ENCODE measurements at places on chromosomes 3 and 15.

DNA sequence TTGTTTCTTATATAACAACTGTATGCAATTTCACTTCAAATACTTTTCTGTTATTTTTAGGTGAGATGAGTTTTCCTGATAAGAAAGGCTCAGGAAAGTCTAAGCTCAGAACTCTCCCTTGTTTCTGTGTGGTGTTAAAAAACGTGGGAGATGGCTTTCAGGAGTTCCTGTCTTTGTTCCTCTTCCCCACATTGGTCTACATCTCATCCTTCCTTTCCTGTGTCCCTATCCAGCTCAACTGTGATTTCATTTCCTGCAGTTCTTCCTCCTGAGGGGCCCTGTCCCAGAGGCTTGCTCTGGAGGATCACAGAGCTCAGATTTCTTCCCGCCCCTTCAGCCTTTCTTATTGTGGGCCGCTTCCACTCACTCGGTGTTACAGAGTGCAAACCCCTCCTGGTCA is 11.2 kb downstream of the SEC13 start:
- no peak for DNase-seq

DNA sequence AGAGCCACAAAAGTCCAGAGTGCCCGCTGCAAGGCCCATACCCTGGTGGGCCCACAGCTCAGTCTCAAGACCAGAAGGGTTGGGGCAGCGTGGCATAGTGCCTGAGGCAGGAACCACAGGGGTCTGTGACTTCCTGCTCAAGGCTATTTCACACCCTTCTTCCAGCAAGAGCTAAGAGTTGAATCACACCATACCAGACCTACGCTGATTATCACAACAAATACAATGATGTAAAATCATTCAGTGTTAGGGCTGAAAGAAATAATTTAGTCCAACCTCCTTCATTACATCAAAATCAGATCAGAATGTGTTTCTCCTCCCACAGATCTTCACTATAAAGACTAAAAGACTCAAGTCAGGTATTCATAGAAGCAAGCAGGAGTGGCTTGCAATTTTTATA is 27.8 kb upstream of the ST8SIA2 start:
- peak; percentile 35 for DNase-seq

DNA sequence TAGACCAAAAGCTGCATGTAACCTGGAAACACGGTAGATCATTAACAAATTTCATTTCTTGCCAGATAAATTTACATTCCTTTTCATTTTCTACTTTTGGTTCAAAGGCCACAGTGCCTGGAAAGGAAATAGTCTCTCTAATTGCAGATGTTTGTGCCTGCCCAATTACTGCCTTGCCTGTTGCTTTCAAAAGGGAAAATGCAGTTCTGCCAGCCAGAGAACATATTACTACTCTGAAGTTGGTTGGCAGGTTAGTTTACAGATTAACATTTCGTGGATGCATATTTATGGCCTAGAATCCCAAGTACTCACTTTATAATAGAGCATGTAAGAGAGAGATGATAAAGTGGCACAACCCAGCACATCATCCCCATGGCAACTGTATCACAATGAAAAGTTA is 124.3 kb upstream of the LRRC3B start:
- no peak for DNase-seq

- no peak for DNase-seq
These were observed 41.6 kb upstream of the STRIT1 start for GRCh38 chr3:155334914-155335723.

DNA sequence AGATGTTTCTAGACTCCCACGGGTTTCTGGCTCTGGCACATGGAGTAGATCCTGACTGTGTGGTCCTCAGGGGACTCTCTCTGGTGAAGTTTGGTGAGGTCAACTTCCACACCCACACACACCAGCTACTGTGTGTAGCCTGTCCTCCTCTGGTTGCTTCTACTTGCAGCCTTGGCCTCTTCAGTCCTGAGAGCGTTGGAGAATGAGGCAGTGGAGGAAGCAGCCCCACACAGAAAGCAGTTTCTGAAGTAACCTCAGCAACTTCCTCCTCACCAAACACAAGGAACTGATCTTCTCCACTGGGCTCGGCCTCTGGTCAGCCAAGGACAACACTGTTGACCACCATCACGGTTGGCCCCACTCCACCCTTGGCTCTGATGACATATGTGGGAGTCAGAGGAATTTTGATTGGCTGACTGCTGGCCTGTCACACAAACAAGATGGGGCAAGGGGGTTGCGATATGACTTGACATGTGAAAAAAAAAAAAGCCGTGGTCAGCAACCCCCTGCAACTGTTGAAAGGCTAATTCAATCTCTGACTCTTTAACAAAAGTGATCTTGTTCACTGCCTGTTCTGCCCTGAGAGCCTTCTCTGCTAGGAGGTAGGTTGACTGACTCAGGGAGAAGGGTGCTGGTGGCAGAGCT is 19.6 kb downstream of the CD86 start:
- DNase-seq: no peak

GRCh38 chr15:96331945-96332636 is 1.6 kb downstream of the NR2F2 start:
- DNase-seq: peak; percentile 60

DNA sequence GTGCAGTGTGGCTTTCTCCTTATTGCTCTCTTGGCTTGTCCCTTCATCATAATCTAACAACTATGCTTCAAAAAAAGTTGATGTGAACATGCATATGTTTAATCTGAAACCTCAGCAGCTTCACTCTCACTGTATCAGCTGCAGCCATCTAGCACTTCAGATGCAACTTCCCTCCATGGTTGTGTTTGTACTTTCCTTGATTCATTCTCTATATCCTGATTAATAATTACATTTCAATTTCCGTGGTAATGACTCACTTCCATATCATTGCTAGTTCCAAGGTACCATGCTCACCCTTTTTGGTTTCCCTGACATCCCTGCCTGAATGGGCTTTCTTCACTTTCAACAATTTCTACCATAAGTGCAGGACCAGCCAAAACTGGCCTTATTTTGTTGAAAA is 51.2 kb downstream of the MDFIC2 start:
- no peak for DNase-seq

DNA sequence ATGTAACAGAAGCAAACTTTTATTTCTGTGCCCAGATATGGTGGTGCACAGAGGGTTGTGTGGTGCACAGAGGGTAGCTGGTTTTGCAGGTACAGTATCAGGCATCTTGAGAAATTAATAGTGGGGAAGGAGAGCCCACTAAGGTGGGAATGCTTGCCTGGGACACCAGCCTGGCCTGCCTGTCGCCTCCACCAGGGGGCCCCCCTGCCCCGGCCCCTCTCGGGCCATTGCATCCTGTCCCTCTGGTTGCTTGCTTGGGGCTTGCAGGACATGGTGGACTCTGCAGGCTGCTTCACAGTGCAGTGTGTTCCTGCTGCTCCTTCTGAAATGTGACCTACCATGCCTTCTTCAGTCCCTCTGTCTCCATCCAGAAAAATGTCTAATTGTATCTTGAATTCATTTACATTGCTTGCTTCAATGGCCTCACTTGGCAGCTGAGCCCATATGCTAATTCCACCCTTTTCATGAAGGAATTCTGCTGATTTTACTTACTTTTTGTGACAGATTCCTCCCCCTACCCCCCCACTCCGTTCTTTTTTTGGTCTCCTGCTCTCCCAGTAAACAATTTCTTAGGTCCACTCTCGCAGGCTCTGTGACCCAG is 73.6 kb downstream of the EEFSEC start:
- DNase-seq: peak; percentile 39

All from fibroblast of skin of scalp (primary cell).